ENCODE measurements at places on chromosomes 12 and 14. TPM values are rescaled to one million over a fixed set of nuclear protein-coding genes. Genes with fewer than 3 reads are reported as not detected.

Gene HOXC6
- polyA plus RNA-seq, result 9.7 TPM

DNA sequence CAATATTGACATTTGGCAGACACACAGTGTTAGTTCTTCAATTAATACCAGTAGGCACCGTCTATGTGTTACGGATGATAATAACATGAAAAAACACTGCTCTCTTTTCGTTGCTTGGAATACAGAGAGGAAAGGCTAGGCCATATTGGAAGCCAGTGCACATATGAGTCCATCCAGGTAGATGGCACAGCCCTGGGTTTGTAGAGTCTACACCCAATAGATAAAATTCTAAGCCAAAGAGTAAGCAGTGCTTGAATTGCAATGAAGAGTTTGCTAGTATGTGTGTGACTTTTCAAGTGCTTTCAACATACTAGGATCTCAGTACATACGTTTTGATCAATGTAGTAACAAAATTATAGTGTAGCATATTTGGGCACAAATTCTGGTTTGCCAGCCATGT is 243.3 kb upstream of the AVPR1A start:
- DNase-seq, result no peak

Gene AICDA
- 0.43 TPM for polyA plus RNA-seq

GRCh38 chr12:49649445-49649844 is 26.1 kb downstream of the PRPF40B start:
- no peak for DNase-seq

Measured in muscle of back (tissue), 13 donors.